ENCODE measurements at places on chromosomes 11 and 22.

DNA sequence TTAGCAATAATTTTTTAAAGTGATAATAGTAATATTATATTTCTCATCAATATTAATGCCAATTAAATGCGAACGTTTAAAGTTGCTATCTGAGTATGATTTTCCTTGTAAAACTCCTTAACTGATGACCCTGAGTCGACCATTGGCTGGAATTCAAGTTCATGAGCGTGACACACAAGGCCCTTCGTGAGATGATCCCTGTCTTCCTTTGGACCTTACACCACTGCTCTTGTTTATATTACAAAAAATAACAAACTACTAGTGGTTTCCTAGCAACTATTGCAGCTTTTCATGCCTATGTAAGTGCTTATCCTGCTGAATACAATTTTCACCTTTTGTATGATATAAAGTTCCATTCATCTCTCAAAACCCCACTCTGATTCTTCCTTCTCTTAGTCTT lies 752.9 kb downstream of the CNTN5 start:
- DNase-seq: peak; percentile 56

GRCh38 chr11:103811870-103812455 lies 224.5 kb upstream of the DDI1 start:
- no peak for DNase-seq

GRCh38 chr11:24238771-24239645 lies 257.8 kb upstream of the LUZP2 start:
- DNase-seq: peak; percentile 93

GRCh38 chr11:20221566-20221965 lies 61.3 kb upstream of the DBX1 start:
- no peak for DNase-seq

GRCh38 chr22:47419239-47419638 lies 656.8 kb downstream of the TBC1D22A start:
- peak; percentile 28 for DNase-seq

DNA sequence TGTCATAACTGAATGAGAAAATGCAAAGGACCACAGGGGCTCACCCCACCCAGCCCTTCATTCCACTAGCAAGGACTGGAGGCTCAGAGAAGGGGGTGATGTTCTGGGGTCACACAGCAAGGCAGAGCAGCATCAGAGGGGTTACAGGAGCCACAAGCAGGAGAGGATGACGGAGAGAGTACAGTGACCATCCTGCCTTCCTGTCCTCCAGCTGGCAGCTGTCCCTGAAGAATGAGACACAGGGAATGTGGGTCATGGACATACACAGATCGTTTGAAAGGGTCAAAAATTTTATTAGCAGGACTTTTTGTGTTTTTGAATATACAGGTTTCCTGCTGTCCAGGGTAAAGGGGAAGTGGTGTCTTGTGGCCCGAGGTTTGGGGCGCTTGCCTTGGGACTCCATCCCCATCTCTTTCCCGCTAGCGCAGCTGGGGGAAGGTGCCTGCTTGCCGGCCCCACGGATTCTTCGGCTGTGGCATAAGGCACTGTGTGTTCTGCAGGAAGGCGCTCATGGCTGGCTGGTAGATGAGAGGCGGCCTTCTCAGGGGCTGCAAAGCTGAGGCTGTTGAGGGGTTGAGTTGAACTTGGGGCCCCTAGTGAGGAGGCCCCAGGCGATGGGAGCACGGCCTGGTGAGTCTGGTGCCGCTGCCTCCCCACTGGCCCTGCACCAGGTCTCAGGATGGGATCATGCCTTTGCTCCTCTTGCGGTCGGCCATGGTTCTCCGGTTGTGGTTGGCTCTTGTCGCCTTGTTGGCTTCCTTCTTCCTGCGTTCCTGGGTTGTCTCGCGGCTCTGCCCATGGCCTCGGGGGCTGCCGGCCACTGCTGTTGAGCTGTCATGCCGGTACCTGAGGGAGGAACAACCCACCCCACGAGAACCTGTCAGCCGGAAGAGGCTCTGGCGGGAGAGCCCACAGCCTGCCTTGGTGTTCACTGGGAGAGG lies 21.4 kb downstream of the UQCR10 start:
- DNase-seq: no peak

DNA sequence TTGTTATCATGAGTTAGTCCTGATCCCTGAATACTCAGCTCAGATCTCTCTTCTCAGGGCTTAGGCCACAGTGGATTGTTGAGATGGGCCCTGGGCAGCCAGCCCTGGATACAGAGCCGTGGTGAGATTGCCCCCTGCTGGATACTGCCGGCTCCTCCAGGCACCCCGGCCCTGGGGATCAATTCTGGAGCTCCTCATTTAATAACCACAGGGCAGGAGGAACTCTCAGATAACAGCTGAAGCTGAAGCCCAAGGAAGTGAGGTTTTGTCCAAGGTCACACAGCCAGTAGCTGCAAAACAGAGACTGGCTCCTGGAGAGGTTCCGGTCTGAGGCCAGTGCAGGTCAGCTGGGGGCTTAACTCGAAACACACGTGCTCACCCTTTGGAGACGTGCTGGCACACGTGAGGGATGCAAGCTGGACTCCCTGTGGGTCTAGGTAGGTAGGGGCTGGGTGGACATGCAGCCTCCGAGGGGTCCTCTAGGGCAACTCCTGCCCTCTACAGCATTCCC lies 16.0 kb downstream of the USH1C start:
- DNase-seq: peak; percentile 35

GRCh38 chr22:24723111-24723510 lies 51.4 kb downstream of the PIWIL3 start:
- peak; percentile 51 for DNase-seq

- DNase-seq: no peak
Observed at GRCh38 chr22:24033731-24034130, 22.6 kb downstream of the CABIN1 start.

GRCh38 chr11:32255841-32256240 lies 165.0 kb downstream of the RCN1 start:
- peak; percentile 48 for DNase-seq

DNA sequence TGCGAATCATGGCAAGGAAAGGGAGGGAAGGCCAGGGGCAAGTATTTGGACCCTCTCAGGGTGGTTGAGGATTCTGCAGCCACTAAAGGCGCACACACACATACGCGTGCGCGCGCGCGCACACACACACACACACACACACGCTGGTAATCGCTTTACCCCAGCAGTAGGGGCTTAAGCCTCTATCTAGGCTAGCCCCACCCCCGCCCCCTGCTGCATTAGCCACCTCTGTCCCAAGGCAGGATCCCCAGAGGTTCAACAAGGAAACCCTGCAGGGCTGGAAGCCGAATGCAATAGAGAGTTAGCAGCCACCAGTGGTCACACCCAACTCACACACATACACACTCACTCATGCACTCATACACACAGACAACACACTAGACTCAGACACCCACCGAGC lies 28.6 kb upstream of the ELFN2 start:
- peak; percentile 21 for DNase-seq

Measured in fibroblast of lung (primary cell).